Suprapubic skin (tissue), 4 donors: ENCODE measurements at places on chromosomes 5 and 9.

GRCh38 chr5:53430618-53431252 lies 49.7 kb upstream of the FST start:
- DNase-seq = no peak

DNA sequence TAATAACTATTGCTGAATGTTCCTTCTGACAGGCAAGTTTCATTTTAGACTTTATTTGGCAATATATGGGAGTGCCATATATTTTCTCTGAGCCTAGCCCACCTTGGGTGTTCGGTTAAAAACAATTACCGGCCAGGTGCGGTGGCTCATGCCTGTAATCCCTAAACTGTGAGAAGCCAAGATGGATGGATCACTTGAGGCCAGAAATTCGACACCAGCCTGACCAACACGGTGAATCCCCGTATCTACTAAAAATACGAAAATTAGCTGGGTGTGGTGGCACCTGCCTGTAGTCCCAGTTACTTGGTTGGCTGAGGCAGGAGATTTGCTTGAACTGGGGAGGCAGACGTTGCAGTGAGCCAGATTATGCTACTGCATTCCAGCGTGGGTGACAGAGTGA lies 47.9 kb downstream of the TNFSF15 start:
- DNase-seq = no peak

DNA sequence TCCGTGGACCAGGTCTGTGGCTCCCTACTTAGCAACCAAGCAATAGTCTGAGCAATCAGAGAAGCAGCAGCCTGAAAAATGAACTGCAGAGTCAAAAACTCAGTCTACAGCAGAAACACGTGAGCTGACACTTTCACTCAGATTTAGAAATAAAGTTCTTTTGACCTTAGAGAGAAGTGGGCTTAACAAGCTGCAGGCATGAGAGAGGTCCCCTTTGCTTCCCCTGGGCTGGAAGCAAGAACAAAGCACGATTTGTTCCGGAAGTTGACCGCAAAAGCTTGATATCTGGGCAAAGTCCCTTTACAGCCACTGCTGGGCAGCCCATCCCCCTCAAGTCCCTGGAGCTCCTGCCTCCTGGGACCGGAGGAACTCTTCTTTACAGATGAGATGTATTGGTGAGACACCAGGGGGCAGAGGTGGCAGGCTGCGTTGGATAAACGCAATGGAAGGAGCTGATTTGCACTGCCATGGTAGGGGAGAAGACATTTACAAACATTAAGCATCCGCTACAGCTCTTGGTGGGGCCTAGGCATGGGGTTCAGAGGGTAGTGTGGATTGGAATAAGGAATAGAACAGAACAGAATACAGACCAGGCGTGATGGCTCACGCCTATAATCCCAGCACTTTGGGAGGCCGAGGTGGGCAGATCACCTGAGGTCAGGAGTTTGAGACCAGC lies 5.8 kb upstream of the SOWAHA start:
- peak; percentile 76 for DNase-seq

DNA sequence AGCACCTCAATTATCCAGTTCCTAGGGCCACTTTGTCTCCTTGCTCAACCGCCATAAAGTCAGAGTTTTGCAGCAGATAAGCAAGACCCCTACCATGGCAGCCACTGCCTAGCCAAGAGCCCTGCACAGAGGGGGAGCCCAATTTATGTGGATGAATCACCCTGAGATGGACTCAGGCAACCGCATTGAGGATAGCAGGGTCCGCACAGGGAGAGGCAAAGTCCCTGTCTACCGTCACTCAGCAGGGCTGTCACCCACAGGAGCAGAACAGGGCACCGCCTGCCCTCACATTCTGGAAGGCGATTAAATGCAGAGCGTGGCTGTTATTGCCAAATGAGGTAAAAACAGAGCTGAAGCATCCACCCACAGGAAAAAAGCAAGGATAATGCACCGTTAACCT lies 1.7 kb downstream of the FBP2 start:
- no peak for DNase-seq

GRCh38 chr5:102090770-102091169 lies 205.3 kb downstream of the SLCO4C1 start:
- DNase-seq = no peak

GRCh38 chr5:14894748-14895147 lies 23.2 kb upstream of the ANKH start:
- no peak for DNase-seq

GRCh38 chr9:99358668-99359067 lies 136.6 kb downstream of the SEC61B start:
- DNase-seq = no peak

- DNase-seq = no peak
Observed at GRCh38 chr5:111337133-111337532, 112.9 kb downstream of the CAMK4 start.

GRCh38 chr9:100426530-100427365 lies at the start of gene MSANTD3:
MSANTD3 (plus strand) TSS chr9:100427143; CDS start chr9:100441939, 14,796 bp downstream.
- DNase-seq = peak; percentile 77

DNA sequence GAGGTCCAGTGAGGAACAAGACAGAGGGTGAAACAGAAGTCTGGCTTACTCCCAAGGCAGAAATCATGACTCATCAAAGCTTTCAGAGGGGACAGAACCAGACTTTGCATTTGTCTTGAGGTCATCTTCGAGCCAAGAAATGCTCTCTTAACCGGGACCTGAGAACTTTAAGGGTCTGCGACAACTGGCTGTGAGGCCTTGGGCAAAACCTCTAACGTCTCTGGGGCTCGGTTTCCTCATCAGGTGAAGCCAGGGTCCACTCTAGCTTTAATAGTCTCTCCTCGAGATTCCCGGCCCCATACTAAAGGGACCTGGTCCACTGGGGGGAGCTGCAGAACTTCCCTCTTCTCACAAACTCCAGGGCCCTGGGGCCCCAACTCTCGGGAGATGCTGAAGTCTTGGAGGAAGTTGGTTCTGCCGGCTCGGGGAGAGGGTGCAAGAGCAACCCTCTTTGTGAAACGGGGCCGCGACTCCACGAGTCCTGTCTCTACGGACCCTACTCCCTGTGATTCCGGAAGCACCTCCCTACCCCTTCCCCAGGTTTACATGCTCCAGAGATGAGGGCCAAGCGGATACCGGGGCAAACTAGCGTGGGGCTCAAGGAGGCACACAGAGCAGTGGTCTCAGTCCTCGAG lies 2.6 kb downstream of the GLIS3 start:
- peak; percentile 81 for DNase-seq

DNA sequence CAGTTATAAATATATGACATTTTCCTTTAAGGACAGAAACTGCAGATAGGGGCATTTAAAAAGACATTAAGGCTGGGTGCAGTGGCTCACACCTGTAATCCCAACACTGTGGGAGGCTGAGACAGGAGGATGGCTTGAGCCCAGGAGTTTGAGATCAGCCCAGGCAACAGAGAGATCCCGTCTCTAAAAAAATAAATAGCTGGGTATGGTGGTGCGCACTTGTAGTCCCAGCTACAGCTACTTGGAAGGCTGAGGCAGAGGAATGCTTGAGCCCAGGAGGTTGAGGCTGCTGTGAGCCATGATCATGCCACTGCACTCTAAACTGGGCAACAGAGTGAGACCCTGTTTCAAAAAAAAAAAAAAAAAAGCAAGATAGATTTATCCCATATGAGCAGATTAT lies 63.6 kb downstream of the CSNK1A1 start:
- DNase-seq = no peak

- no peak for DNase-seq
Observed at GRCh38 chr5:127602481-127602880, 46.4 kb upstream of the CTXN3 start.

- no peak for DNase-seq
Observed at GRCh38 chr9:20701060-20701459, 17.0 kb downstream of the FOCAD start.

GRCh38 chr5:141743866-141744272 lies 61.8 kb upstream of the ARAP3 start:
- peak; percentile 14 for DNase-seq

- no peak for DNase-seq
Observed at GRCh38 chr5:39340506-39340905, 23.8 kb downstream of the C9 start.

DNA sequence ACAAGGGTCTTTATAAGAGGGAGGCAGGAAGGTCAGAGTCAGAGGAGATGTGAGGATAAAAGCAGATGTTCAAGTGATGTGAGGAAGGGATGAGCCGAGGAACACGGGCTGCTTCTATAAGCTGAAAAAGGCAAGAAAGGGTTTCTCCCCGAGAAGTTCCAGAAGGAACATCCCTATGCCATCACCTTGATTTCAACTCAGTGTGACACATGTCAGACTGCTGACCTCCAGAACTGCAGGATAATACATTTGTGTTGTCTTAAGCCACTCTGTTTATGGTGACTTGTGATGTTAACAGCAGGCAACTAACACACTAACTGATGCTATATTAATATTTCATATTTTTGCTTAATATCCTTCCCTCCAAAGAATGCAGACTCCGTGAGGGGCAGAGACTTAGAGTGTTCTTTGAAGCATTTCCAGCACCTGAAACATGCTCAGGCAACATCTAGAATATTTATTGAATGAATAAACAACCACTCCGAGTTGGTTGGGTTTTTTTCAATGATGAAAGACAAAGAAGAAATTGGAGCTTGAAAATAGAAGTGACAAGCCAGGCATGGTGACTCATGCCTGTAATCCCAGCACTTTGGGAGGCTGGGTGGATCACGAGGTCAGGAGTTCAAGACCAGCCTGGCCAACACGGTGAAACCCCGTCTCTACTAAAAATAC lies 77.6 kb upstream of the ADRA1B start:
- DNase-seq = no peak

GRCh38 chr5:6686915-6687409 lies 26.3 kb upstream of the TENT4A start:
- no peak for DNase-seq

DNA sequence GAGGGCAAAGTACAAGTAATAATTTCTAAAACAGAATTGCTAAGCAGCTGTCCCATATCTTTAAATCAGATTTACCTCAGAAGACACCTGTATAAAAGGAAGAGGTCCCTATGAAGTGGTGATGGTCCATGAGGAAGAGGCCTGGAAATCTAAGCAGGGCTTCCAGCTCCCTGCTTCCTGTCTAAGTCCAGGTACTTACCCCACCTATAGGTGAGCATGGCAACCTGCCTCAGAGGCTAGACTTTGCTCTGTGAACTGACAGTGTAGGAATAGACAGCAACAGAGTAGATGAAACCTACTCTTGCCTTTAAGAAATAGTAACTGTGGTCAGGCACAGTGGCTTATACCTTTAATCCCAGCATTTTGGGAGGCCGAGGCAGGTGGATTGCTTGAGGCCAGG lies 55.8 kb upstream of the ARRDC3 start:
- DNase-seq = no peak

- DNase-seq = no peak
Observed at GRCh38 chr9:127263664-127264063, 910 bp upstream of the GARNL3 start.

DNA sequence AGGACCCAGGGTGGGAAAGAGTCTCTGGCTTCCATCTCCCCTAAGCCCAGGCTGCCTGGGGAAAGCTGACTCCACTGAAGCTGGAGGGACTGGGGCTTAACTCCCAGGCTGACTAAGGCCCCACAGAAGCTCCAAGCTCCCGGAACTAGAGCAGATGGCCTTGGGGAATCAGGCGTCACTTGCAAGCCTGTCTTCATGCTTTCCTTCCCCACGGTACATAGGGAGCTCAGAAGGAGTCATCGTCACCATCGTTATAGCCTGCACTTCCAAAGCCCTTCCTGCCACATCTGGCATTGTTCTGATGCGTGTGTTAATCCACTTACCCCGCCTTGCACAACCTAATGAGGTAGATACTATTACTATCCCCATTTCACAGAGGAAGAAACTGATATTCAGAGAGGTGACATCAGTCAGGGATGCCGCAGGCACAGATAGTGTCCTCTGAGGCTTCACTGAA lies 11.5 kb downstream of the AQP3 start:
- no peak for DNase-seq

DNA sequence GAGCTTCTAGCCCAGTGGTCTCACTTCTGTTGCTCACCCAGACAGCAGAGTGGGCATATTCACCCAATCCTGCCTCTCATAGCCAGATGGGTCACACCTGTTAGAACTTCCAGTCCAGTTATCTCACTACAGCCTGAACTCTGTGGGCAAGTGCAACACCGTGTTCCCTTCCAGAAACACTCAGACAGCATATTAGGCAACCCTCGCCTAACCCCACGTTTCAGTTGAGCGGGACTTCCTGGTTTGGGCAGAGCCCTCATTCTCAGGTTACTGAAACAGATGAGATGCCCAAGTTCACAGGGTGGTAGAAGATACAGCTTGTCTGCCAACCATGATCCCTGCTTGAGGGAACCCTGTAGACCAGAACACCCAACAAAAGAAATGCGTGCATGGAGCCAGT lies 538.2 kb downstream of the CYLC2 start:
- DNase-seq = no peak

GRCh38 chr5:7629561-7629960 lies 221.4 kb downstream of the CFAP90 start:
- DNase-seq = no peak

DNA sequence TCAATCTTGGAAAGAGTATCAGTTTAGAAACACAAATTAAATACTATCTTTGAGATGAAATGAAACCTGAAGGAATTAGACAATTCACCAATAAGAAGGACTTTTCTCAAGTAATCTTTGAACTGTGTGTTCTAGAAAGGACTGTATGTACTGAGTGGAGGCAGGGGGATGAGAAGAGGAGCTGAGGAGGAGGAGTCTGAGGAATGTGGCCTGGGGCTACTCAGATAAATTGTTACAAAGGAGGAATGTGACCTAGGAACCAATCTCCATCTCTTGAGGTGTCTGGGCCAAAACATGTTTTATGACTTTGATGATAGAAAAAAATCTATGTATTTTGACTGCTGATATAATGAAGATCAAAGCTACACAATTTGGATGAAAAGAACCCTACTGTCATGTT lies 124.3 kb upstream of the ANKRD55 start:
- no peak for DNase-seq

DNA sequence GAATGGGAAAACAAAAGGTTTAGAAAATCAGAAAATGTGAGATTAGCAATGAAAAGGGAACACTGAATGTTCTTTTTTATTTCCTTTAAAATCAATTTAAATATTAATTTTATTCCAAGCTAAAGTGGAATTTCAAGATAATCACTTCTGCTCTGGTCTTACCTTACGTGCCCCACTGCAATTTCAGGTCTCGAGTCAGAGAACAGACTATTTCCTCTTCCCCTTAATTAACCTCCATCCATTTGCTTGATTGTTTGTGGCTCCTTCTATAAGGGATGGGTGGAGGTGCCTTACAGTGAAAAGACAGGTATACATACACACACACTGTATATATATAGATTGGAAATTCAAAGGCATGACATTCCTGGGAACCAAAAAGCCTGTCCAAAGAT lies 137.1 kb downstream of the SUSD1 start:
- no peak for DNase-seq

- no peak for DNase-seq
Observed at GRCh38 chr9:77748214-77748772, 100.2 kb upstream of the GNA14 start.

GRCh38 chr9:98263482-98264357 lies 8.3 kb upstream of the TBC1D2 start:
- DNase-seq = peak; percentile 87
